Upper lobe of left lung (tissue), 6 donors: ENCODE measurements at places on chromosomes 4 and X. TPM values are rescaled to one million over a fixed set of nuclear protein-coding genes. Genes with fewer than 3 reads are reported as not detected.

Gene PRRG3
- total RNA-seq: 0.20 TPM

DNA sequence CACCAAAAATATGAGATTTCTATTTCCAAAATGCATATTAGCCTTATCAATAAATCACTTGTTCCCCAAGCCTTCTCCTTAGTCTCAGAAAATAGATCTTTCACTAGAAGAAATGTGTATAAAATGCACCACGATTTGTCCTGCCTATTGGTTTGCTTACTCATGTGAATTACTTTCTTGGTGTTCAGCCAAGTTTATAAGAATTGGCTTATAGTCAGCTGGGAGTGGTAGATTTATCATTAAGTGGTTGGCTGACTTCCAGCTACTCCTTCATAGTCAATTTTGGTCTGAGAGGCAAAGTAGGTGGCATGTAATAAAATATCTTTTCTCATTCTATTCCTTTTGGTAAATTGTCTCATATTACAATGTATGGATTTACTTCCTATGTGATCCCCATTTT lies 1.3 kb downstream of the SULT1E1 start:
- DNase-seq: no peak

- DNase-seq: no peak
These were observed 142.8 kb downstream of the MGST2 start for GRCh38 chr4:139808381-139808807.

GRCh38 chr4:102843938-102844337 lies 16.6 kb upstream of the UBE2D3 start:
- DNase-seq: no peak

GRCh38 chr4:39559626-39560025 lies 32.4 kb upstream of the UGDH start:
- DNase-seq: no peak

GRCh38 chr4:525660-526059 lies 26.6 kb downstream of the PIGG start:
- DNase-seq: no peak

Gene GPC4
- total RNA-seq: 33.9 TPM

Gene DGKK
- not detected for total RNA-seq

Gene ATP8A1
- total RNA-seq: 259 TPM

Gene NOX1
- not detected for total RNA-seq

DNA sequence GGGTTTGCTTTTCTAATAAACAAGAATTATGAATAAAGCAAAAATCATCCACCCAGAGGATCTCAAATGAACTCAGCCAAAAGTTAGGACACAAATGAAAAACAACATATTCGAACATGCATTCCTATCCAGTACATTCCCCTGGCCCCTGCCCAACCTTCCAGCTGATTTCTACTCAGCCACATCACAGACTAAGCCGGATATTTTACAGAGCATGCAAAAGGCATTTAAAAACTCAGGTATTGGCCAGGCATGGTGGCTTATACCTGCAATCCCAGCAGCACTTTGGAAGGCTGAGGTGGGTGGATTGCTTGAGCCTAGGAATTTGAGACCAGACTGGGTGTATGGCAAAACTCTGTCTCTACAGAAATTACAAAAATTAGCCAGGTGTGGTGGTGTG lies 54.6 kb downstream of the RELL1 start:
- DNase-seq: no peak

- DNase-seq: no peak
These were observed 426 bp upstream of the C4orf51 start for GRCh38 chr4:145679520-145679919.

- DNase-seq: no peak
These were observed 29.7 kb downstream of the IL21 start for GRCh38 chr4:122591196-122591595.
